ENCODE measurements at places on chromosomes 16 and 17.

- DNase-seq = no peak
Measured at GRCh38 chr16:12602811-12603698, 200.6 kb downstream of the CPPED1 start.

DNA sequence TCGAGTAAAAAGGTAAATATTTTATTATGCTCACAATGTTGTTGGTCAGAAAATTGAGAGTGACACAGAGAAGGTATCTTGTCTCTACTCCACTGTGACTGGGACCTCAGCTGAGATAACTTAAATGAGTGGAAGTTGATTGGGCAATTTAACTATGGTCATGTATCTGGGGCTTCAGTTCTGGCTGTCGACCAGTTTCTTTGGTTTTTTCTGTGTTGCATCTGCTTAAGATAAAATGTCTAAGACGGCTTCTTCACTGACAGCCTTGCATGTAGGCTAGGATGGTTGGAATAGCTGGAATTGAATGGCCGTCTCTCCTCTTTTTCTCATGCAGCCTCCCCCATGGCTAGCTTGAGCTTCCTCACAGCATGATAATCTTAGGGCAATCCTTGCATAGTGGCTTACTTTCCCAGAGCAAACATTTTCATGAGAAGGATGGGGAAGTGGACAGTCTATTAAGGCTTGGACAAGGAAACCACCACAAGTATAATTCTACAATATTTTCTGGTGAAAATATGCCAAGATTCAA is 433.7 kb downstream of the KIF2B start:
- no peak for DNase-seq

- no peak for DNase-seq
Measured at GRCh38 chr16:56896244-56896643, 31.2 kb downstream of the SLC12A3 start.

DNA sequence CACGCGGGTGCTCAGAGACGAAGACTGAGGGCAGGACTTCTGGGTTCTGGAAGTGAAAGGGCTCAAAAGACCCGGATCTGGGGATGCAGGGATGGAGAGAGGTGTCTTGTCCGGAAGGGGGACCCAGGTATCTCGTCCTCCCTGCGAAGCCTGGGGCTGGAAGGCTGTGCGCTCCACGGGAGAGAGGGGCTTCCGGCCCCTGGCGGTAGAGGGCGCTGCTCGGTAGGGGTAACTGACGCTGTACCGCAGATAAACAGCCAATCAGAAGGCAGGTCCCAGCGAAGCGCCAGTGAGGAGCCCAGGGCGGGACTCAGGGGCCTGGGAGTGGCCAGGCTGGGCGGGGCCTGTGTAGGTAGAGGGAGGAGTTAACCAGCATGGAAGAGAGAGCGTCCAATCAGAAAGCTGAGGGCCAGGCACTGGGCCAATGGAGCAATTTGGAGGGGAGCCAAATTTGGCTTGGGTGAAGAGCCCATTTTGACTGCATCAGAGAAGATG is 804 bp downstream of the TGFB1I1 start:
- peak; percentile 66 for DNase-seq

- DNase-seq = no peak
Measured at GRCh38 chr17:10790491-10791401, 13.2 kb downstream of the TMEM238L start.

- no peak for DNase-seq
Measured at GRCh38 chr17:72553051-72553755, 432.4 kb downstream of the SOX9 start.

DNA sequence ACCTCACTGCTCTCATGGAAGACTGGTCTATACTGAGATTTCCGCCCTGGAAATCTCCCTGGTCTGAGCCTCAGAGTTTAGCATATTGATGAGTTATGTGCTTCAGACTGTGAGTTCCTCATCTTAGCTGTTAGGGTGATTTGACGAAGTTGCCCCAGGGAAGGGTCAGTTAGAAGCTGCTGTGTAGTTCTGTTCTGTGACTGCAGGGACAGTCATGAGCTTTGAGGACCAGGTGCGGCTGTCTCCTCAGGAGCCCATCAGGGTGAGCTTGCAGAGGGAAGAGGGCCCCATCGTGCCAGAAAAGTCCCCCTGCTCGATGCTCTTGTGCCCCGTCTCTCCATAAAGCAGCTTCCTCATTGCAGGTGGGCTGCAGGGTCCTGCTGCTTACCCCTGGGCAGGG is 28.3 kb upstream of the IL17C start:
- DNase-seq = no peak

DNA sequence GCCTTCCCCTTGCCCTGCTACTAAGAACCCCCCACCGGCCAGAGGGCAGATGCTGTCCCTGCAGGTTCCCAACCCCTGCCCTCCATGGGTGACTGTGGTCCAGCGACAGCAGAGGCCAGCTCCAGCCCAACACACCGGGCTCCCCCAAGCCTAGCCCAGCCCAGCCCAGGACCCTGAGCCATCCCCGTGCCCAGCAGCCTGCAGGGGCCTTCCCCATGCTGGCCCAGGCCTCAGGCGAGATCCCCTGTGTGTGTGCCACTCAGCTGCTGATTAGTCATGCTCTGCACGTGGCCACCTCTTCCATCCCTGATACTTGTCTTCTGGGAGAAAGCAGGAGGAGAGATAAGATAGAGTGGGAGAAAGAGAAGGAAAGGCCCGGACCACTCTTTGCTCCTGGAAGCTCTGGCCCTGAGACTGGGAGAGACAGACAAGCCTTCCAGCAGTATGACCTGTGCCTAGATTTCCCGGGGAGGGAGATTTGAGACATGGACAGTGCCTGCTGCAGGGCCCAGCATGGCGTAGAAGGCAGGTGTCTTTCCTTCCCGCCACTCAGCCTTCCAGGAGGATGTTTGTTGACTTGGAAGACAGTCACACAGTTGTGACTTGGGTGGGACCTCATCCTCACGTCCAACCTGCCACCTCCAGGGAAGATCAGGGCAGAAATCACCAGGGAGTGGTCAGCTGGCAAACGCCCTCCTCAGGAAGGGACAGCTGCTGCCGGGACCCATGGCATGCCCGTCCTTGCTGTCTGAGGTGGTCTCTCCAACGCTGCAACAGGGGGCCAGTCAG is 41.3 kb upstream of the RASD1 start:
- no peak for DNase-seq

GRCh38 chr17:77282524-77283515 is 142.1 kb downstream of the SEC14L1 start:
- DNase-seq = peak; percentile 78

DNA sequence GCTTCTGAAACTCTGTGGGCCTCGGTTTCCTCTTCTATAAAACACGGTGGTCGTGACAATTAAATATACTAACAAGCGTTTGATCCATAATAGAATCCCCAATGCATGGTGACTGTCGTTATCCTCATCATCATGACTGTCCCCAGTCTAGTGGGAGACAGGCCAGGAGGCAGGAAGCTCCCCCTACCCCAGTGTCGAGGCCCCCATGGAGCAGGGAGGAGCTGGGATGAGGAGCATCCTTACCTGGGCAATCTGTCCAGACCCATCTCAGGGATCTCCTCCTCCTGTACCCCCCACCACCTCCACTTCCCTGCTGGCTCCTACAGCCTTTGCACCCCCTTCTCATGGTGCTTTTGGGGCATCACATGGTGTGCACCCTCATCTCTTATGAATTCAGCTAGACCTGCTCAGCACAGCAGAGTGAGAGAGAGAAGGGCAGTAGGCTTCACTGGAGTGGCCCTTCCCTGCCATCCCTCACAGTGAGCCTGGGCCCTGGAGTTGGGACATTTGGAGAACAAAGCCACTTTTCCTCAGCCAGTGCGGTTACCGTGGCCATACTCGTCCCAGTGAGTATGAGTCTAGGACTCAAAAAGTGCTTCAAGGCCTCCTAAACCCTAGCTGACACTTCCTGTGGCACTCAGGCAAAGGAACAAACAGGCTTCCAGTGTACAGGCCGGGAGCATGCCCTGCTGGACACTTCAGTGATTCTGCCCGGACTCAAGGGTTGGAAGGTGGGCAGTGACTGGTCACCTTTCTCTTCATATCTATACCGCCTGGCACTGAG is 148.6 kb downstream of the CLEC16A start:
- DNase-seq = no peak

DNA sequence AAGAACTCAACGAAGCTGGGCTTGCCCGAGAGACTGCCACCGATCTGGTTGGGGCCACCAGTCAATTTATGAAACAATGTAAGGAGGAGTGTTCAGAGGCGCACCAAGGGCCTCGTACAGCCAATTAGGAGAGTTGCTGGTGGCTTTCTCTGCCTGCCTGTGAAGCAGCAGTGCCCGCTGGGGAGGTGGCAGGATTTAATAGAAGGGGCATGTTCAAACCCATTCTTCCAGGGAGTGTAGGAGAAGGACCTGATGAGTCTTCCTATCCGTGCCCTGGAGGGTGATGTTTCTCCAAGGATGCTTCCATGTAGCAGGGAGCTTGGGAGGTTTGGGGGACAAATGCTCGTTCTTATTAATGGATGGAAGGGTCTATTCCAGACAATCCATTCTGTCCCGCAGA is 178.4 kb downstream of the CCDC182 start:
- no peak for DNase-seq

- DNase-seq = no peak
Measured at GRCh38 chr17:66200685-66201092, 8.8 kb upstream of the CEP112 start.

DNA sequence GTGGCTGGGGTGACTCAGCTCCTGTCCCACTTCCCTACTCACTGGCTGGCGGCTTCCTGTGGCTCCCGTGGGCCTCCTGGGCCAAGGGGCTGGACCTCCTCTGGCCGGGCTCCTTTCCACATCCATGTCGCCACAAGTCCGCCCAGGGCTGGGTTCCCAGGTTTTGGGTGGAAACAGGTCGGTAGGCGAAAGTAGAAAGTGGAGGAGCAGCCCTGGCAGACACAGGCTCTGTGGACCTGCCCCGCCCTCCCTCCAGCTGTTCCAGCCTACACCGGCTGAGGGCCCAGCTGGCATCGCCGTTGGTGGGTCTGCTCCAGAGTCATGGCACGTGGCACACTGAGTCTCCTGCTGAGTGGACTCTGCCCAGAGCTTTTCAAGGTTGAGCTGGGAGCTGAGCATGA is 28.7 kb downstream of the GSE1 start:
- no peak for DNase-seq

DNA sequence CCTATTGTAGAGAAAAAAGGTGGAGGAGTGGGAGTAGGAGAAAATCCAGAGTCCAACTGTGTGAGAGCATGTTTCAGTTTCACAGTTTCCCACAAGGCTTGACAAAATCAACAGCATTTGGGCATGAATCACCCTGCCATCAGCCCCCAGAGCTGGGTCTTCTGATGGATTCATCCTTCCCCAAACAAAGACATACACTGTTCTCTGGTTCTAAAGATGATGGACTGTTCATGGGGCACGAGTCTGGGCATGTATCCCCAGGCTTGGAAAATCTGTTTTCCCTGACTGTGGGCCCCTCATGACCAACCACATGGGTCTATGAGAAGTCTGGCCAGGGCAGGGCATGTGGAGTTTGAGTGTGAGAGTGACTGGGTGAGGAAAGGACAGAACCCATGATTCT is 210.4 kb upstream of the IRX5 start:
- no peak for DNase-seq

GRCh38 chr17:76550712-76551615 is 11.1 kb downstream of the PRCD start:
- DNase-seq = no peak

GRCh38 chr16:81629896-81630634 is 149.0 kb upstream of the PLCG2 start:
- DNase-seq = no peak

- no peak for DNase-seq
Measured at GRCh38 chr17:72150632-72151460, 30.0 kb downstream of the SOX9 start.

DNA sequence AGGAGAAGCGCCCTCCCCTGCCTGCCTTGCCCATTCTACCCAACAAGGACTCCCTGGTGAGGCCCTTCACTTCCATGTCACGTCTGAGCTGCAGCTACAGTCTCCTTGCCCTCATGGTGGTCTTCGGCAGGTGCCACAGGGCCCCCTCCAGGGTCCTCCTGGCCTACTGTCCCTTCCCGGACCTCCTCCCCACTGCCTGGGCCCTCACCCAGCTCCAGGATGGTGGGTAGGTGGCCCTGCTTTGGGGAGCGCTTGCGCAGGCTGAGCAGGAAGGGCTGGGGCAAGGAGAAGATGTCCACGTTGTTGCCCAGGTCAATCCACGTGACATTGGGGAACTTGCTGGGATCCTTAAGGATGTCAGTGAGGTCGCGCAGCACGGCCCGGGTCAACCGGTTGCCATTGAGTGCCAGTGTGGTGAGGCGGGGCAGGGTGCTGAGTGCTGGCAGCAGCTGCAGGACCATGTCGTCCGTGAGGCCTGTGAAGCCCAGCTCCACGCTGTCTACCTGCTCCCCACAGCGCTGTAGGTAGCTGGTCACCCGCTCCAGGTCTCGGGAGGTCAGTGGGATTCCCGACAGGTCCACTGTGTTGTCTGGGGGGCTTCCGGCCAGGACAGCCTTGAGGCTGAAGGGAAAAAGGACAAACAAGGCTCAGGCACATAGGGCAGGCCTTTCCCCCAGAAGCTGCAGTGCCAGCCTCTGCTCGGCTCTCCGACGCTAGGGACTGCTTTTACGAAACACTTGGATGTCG is 28.3 kb downstream of the TRPV2 start:
- no peak for DNase-seq

GRCh38 chr17:81828656-81829055 is 4.4 kb downstream of the MCRIP1 start:
- DNase-seq = no peak

Measured in GM13977 (cell line).